OCI-LY7 (cell line): ENCODE measurements at places on chromosomes 5 and 9. TPM values are rescaled to one million over a fixed set of nuclear protein-coding genes. Genes with fewer than 3 reads are reported as not detected.

The CDX1 gene
- not detected in 2 replicates for total RNA-seq

- no peak for DNase-seq
These were observed 15.7 kb upstream of the FNIP1 start for GRCh38 chr5:131812371-131813160.

- peak; percentile 31 for DNase-seq
These were observed 128.0 kb downstream of the SLC1A3 start for GRCh38 chr5:36734422-36734821.

The ROR2 gene
- total RNA-seq = 0.10 and 0.17 TPM in 2 replicates

DNA sequence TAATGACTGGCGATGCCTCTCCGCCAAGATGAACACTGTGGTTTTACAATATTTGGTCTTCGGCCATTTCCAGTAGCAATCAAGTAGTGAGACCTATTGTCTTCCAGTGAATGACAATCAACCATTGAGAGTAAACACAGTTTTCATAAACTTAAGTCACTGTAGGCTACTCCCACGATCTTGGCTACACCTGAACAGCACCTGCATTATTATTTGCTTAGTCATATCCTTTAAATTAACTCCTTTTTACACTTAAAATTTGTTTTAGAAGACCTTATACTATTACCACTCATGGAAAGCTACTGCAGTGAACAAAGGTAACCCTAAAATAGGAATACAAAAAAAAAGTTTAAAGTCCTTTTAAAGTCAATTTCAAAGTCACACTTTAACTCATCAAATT is 58.2 kb downstream of the ZNF354C start:
- no peak for DNase-seq

GRCh38 chr5:157598350-157598936 is 22.9 kb upstream of the ADAM19 start:
- DNase-seq = peak; percentile 48

DNA sequence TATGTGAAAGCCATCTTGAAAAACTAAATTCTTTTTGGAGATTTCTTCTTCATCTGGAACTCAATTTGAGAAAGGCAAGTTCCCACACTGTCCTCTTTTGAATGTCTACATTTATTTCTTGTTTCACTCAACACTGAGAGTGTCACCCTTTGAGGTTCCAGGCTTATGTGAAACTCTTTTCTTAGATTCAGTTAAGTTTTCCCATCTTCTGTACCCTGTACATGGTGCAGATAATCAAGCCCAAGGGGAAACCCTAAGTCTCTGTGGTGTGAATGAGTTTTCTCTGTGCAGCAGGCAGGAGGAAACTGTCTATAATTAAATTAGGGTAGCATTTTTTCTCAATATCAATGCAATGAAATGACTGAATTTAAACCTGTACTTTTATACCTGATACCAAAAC is 72.3 kb upstream of the PRLR start:
- no peak for DNase-seq

The LRRC70 gene
- total RNA-seq = 1.3 and 1.6 TPM in 2 replicates

- peak; percentile 63 for DNase-seq
These were observed 439 bp downstream of the SSBP2 start for GRCh38 chr5:81750308-81751008.

DNA sequence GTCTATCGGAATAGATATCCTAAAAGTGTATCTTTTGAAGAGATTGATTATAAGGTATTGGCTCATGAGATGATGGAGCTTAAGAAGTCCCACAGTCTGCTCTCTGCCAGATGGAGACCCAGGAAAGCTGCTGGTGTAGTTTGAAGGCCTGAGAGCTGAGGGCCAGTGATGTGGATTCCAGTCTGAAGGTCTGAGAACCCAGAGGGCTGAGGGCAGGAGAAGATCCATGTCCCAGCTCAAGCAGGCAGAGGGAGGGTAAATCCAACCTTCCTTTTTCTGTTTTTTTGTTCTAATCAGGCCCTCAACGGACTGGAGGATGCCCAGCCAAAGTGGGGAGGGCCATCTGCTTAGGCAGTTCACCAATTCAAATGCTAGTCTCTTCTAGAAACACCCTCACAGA is 11.0 kb upstream of the ABL1 start:
- no peak for DNase-seq

GRCh38 chr5:6376974-6377520 is 1.3 kb downstream of the MED10 start:
- DNase-seq = no peak

GRCh38 chr9:26033336-26033735 is 355.1 kb upstream of the TUSC1 start:
- no peak for DNase-seq

- DNase-seq = no peak
These were observed 17.4 kb upstream of the TMEM174 start for GRCh38 chr5:73155271-73156222.

- DNase-seq = no peak
These were observed 8.3 kb downstream of the KIF4B start for GRCh38 chr5:155021842-155022241.

The BARHL1 gene
- total RNA-seq = not detected in 2 replicates

The TMEM215 gene
- total RNA-seq = not detected in 2 replicates

The SNAPC3 gene
- total RNA-seq = 49.4 and 57.2 TPM in 2 replicates

The KIF27 gene
- total RNA-seq = 7.3 and 9.1 TPM in 2 replicates

The GALNT12 gene
- 9.7 and 11.5 TPM in 2 replicates for total RNA-seq

DNA sequence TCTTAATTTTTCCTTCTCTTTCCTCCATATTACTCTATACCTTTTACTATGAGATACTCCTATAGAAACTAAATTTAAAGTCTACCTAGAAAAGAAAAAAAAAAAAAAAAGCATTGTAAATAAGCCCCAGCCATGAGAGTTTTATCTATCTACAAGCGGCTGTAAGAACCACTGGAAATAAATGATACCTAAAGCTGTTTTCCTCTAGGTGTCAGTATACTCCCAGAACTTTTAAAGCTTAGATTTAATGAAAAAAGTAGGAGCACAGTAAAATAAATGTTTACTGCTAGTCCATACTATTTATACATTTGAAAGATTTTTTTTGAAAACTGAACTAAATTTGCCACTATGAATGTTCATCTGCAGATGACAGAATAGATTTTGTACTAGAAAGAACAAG is 26.2 kb downstream of the TYRP1 start:
- DNase-seq = peak; percentile 4

DNA sequence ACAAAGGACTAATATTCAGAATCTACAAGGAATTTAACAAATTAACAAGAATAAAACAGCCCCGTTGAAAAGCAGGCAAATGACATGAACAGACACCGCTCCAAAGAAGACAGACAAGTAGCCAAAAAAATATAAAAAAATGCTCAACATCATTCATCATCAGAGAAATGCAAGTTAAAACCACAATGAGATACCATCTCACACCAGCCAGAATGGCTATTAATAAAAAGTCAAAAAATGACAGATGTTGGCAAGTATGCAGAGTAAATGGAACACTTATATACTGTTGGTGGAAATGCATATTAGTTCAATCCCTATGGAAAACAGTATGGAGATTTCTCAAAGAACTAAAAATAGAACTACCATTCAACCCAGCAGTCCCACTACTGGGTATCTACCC is 302.7 kb upstream of the RGMB start:
- DNase-seq = no peak

- no peak for DNase-seq
These were observed 496 bp downstream of the TLX3 start for GRCh38 chr5:171309276-171310211.

DNA sequence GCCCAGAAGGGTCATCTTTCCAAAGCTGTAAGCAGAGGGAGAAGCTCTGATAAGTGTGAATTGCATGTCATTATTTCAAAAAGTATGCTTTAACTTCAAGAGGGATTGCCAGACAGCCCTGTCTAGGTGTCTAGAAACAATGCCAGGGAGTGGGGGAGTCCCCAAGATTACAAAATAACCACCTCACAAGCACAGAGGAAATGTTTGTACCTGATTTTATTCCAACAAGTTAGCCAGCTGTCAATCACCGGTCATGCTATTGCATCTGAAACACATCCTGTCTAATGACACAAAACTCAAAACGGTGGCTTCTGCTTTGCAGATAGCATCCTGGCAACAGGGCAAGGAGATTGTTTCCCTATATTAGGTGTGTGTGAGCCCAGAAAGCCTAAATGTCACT is 154.2 kb upstream of the WWC1 start:
- no peak for DNase-seq

DNA sequence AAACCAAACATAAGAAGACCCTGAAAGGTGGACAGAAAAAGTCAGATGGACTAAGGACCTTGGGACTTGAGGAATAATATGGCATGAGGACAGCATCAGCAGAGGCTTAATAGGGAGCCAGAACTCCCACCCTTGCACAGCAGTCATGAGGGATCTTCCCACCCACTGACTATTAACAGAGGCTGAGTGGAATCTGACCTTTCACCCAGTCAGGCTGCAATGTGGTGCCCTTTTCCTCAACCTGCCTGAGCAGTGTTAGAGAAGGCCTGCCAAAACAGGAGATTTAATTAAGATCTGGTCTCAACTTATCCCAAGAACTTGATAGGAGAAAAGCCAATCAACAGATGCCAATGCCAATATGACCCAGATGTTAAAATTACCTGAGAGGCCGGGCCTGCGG is 481.9 kb downstream of the KDM4C start:
- DNase-seq = no peak

The DMRT1 gene
- not detected in 2 replicates for total RNA-seq

DNA sequence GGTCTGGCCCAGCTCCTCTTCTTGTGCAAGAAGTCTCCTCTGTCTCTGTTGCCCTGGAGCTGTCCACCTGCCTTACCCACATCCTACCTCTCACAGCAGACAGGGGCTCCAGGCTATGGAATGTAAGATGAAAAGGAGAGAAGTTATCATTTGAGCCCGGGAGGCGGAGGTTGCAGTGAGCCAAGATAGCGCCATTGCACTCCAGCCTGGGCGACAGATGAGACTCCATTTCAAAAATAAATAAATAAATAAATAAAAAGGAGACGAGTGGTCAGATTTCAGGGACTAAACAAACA is 37.5 kb upstream of the DENND4C start:
- no peak for DNase-seq

- DNase-seq = no peak
These were observed 135.1 kb downstream of the PAPPA start for GRCh38 chr9:116288658-116289057.

DNA sequence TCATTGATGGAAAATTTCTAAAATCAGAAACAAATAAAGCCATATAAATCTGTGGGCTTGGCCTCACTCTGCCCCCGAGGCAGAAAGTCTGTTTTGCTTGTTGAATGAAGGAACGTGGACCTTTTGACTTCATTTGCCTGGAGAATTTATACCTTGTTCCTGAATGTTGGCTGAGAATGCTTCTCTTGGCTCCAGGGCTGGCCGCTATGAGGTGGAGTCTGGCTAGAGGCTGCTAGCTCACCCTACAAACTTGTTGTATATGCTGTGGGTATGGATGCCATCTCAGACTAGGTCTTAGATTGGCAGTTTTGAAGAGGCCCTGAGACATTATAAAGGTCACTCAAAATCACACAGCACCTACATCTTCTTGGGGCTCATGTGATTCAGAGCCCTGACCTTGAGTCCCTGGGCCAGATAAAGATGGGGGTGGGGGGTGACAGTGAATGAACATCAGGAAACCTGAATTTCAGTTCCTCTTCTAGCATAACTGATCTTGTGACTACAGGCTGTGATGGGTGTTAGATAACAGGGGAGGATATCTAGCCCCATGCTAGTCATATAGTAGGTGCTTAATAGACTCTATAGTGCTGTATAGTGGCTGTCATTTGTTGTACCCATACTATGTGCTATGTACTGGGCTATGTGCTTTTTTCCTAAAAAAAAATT is 2.8 kb downstream of the GM2A start:
- DNase-seq = peak; percentile 89

DNA sequence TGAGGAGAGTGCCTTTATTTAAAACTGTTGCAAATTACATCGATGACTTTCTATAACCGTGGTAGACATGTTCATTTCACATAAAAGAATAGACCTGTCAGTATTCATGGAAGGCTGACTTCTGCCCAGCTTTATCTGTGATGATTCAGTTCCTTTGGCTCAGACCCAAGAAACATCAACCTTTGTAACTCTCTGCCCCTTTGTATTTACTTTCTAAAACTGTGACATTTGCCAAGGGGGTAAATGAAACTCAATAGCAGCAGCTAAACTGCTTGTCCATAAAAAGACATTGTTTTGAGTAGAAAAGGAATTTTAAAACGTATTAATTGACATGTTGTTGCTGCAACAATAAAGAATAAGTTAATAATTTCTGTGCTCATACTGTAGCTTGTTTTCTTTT is 137.8 kb upstream of the ANKH start:
- no peak for DNase-seq

The C5 gene
- total RNA-seq = 7.9 and 10.2 TPM in 2 replicates

DNA sequence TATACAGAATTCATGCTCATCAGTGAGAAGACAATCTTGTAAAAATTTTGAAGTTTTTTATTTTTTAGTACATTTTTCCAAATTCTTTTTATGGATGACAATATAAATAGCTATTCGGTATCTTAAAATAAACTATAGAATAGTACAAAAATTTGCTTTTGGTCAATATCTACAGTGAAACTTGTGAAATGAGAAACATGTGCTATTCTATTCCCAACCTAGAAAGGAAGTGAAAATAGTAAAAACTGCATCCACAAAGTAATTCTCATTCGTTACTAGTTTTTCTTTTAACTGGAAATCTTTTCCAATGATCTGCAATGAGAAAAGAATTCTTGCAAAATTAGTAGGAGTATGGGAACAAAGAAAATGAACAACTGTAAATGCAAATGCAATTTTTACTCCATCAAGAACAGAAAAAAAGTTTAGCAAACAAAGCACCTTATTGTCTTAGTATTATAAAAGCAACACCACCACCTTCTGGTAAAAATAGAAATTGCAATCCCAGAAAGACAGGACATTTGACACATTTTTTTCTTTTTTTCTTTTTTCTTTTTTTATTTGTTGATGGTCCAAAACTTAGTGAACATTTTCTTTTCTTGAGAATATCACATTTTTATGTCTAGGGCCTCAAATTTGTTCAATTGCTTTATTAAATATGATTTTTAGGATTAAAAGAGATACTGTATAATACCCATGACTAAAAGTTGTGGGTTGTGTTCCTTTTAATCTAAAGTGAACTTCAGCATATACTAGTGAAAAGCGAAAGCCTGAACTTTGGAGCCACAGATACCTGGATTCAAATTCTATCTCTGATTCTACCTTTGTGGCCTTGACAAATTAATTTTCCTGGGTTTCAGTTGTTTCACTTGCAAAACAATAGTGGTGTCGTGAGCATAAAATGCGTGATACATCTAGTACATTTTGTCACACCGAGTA is 72.3 kb downstream of the SLCO4C1 start:
- peak; percentile 50 for DNase-seq

DNA sequence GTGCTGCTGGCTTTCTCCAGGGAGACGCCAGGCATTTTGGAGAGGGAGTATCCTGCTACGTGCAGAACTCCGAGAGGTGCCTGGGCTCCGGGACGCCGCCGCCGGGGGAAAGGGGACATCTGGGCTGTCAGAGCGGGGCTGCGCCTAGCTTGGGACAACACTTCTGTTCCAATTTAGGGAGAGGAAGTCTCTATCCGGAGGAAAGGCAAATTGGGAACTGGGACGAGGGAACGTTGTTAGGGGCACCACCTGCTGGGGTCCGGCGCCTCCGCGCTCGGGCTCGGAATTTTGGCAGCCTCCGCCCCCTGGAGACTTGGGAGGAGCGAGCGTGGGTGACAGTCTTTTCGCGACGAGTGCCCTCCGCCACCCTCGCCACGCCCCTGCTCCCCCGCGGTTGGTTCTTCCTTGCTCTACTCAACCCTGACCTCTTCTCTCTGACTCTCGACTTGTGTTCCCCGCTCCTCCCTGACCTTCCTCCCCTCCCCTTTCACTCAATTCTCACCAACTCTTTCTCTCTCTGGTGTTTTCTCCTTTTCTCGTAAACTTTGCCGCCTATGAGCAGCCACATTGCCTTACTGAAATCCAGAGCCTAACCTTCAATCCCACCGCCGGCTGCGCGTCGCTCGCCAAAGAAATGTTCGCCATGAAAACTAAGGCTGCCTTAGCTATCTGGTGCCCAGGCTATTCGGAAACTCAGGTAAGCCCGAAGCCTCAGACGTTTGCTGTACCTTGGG is 1.6 kb downstream of the TSLP start:
- DNase-seq = peak; percentile 38
